Regular cardiac myocyte (primary cell): ENCODE measurements at places on chromosomes 3 and 15. TPM values are rescaled to one million over a fixed set of nuclear protein-coding genes. Genes with fewer than 3 reads are reported as not detected.

The ACTC1 gene
- not detected in 2 replicates for total RNA-seq

The TXNRD3 gene
- 5.0 and 9.0 TPM in 2 replicates for total RNA-seq

The ADIPOQ gene
- total RNA-seq = not detected in 2 replicates

The UNC45A gene
- total RNA-seq = 89.9 and 101 TPM in 2 replicates
